ENCODE measurements at places on chromosomes 16 and 17.

DNA sequence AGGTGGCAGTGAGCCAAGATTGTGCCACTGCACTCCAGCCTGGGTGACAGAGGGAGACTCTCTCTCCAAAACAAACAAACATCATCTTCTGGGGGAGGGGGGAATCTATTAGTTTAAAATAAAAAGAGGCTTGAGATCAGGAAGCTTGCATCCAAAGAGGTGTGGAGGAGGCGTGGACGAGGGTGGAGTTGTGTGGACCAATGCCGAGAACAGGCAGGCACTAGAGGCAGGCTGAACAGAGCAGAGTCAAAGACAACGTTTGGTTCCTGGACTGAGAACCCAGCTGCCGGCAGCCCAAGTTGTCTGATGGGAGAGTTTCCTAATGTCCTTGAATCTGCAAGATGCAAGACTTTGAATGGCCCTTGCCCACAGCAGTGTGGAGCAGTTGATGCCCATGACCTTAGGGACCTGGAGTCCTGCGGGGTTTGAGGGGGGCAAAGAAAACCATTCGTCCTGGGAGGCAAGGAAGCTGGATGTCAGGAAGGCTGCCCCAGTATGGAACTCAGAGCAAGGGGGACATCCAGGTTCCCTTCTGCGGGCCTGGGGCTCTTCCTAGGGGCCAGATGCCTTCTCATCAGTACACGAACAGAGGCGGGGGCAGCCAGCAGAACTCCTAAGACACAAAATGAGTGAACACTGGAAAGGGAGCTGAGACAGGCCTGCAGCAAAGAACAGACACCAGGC is 9.2 kb downstream of the TBC1D16 start:
- DNase-seq = no peak

- no peak for DNase-seq
Measured at GRCh38 chr17:48997827-48998586, 822 bp downstream of the IGF2BP1 start.

DNA sequence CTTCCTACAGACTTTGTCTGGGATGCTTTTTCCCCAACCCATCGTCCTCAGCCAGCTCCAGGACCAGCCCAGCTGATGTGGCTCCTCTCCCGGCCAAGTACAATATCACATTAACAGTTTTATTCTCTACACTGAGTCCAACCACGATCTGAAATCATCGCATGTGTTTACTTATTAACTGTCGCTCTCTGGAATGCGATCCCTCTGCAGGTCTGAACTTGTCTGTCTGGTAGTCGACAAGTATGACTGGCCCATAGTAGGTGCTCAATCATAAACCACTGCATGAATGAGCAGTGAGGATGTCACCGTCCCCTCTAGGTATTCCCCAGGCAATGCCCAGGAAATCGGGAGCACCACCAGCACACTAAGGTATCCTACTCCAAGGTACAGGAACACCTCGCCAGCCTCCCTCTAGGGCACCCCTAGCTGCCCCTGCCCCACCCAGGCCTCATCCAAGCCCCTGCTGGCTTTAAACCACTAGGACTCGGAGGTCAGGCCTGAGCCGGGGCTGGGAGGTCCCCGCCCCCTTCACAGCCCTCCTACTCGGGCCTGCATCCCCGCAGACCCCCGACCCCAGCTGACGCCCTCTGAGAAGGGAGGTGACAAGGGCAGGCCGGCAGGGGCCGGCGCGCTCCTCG is 27.7 kb downstream of the RTN4RL1 start:
- DNase-seq = no peak

DNA sequence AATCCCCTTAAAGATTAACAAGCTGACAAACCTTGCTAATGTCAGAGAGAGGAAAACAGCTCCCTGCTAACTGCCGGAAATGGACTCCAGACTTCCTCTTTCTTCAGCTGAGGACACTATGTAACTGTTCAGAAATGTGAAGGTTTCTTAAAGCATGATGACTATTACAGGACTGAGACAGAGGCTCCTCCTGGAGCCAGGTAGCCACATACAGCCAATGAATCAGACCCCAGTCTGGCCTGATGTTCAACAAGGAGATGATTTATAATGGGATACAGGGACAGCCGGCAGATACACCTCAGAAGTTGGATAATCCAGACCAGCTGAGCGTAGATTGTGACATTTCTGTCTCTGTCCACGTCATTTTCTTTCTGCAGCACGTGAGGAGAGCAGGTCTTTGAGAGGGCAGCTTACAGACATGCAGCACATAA is 216.2 kb downstream of the HS3ST3A1 start:
- no peak for DNase-seq

DNA sequence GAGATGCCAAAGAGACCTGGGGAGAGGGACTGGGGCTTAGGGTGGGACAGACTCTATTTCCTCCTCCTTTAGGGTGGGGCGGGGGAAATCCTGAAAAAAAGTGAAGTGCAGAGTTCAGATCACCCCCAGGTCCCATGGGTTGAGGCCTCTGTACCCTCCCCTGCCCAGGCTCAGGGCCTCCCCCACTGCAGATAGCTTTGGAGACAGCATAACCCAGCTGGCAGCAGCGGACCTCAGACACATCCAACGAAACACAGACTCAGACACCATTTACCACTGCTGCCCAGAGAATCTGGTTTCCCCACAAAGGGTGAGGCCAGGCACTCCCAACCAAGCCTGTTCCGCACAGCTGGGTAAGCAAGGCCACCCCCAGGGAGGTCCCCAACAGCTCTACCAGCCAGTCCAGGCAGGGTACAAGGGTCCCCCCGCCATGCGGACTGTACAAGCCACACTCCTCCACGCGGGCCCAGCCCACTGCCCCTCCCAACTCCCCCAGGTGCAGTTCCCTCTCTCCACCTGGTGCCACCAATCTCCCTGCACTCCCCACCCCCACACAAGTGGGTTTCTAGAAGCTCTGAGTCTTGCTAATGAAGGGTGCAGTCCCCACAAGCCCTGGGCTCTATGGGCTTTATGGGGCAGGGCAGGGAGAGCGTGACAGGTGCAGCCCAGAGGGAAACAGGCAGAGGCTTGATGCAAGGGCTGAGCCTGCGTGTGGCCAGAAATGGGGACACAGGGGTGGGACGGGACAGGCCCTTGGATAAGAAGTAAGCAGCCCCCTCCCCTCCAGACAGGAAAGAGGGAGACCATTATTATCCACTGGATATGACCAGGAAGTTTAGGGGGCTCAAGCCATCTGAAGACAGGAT is 8.9 kb downstream of the RHBDF2 start:
- no peak for DNase-seq

- DNase-seq = peak; percentile 81
Measured at GRCh38 chr16:4272114-4272956, 488 bp downstream of the TFAP4 start.

GRCh38 chr16:65846210-65846602 is 520.3 kb upstream of the CDH5 start:
- no peak for DNase-seq

DNA sequence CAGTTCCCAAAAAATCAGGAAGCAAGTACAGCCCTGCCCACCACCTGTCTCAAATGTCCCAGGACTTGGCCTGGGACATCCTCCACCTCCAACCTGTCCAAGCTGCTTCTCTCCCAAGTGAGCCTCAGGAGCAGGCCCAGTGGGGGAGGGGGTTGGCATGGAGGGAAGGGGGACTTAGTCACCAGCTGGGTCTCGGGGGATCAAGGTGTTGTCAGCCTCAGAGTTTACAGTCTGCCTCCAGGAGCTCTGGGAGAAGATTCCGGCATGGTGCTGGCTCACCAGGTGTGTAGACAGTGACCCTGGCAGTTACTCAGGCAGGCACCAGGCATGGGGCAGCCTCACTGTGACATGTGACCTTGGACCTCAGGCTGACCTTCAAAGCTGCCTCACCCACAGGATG is 19.7 kb downstream of the ZNF423 start:
- no peak for DNase-seq

GRCh38 chr16:47815655-47816054 is 340.1 kb downstream of the ABCC12 start:
- DNase-seq = no peak

DNA sequence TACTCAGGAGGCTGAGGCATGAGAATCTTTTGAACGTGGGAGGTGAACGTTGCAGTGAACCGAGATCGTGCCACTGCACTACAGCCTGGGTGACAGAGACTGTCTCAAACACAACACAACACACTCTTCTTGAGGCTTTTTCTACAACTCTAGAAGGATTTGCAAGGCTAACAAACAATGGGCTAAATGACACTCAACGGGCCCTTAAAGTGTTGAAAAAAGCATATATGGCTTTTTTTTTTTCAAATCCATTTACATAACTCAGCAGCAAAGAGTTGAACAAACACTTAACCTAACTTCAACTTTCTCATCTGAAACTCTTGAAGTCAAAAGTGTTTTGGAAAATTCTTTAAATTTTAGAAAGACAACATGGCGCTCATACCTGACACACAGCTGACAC is 22.3 kb downstream of the CDR2 start:
- DNase-seq = no peak

DNA sequence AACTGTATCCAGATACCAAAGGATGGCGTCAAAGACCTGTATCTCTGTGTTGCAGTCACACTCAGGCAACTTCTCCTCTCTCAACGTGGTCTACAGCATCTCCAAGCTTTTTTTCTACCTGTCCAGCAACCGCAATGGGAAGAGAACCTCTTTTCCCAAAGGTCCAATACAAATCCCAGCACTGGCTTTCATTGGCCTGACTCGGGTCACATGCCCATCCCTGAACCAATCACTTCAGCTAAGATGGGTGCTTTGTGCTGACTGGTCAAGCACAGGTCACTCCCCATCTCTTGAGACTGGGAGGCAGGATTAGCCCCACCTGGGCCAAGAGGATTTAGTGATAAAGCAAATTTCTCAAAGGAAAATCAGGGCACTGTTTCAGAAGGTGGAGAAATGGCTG is 71.2 kb upstream of the C16orf82 start:
- DNase-seq = no peak

DNA sequence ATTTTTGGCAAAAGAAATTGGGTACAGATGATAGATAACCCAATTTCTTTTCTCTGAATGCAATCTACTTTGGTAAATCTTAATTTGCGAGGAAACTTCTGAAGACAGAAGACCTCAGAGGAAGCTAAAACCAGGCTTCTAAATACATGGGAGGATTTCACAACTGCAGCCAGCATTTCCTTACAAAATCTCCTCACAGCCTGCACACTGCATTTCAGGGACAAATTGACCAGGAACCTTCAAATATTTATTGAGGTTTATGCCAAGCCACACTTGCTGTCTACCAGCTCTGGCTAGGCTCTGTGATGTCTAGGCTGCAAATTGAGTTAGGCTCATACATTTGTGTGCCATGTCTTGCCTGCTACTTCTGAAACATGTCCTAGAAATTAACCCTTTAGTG is 167.3 kb upstream of the CDH5 start:
- no peak for DNase-seq

DNA sequence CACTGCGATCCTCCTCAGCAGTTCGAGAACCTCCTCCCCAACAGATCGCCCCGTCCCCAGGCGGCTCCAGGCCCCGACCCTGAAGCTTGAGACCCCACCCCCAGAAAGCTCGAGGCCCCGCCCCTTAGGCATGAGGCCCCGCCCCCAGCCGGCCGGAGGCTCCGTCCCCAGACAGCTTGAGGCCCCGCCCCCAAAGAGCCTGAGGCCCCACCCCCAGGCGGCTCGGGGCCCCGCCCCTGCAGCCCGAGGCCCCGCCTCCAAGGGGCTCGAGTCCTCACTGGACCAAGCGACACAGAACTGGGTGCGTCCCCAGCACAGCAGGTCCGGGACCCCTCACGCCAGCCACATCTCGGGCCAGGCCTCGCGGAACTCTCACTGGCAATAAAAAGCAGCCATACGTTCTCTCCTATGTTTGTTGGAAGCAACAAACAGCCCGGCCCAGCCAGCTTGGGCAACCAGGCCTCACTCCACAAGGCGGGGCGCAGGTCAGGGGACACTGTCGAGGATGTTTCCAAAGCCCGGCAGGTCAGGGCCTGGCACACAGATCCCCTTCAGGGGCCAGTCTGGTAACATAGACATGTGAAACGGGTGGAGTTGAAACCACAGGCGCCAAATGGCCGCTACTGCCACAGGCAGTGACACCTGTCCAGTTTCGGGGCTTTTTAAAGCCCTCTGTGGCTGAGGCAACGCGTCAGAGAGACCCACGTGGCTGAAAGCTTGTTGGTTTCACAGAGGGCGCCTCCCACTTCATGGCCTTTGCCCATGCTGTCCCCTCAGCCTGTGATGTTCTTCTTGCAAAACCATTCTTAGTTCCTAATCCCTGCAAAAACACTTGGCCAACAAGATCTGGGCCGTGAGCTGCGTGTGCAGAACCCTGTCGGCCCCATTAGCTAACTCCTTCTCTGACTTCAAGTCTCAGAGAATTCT is 224.2 kb downstream of the PARN start:
- no peak for DNase-seq
